ENCODE measurements at places on chromosomes 4 and X. TPM values are rescaled to one million over a fixed set of nuclear protein-coding genes. Genes with fewer than 3 reads are reported as not detected.

UNC5C gene
- total RNA-seq = 0.95 TPM

CFAP299 gene
- not detected for total RNA-seq

DNA sequence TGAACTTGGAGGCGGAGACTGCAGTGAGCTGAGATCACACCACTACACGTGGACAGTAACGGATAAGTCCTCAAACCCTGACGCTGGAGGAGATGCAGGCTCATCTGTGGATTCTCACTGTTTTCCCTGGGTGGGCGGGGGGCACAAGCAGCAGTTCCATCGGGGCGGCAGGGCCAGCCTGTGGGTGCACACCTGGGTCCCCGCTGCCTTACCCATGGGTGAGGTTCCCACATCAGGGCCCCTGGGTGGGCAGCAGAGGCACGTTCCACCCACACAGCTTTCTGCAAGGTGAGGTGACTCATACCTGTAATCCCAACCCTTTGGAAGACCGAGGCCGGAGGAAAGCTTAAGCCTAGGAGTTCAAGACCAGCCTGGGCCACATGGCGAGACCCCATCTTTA, 56.6 kb upstream of the MXD4 start:
- H3K27ac ChIP-seq = no peak overlapping the region
- no peaks in the 10 kb centered on the region for H3K36me3 ChIP-seq
- no peaks in the 10 kb centered on the region for H3K27me3 ChIP-seq
- no peak overlapping the region for H3K4me3 ChIP-seq
- DNase-seq = no peak
- no peaks in the 10 kb centered on the region for H3K4me1 ChIP-seq

SMC1A gene
- total RNA-seq = 35.4 TPM

DNA sequence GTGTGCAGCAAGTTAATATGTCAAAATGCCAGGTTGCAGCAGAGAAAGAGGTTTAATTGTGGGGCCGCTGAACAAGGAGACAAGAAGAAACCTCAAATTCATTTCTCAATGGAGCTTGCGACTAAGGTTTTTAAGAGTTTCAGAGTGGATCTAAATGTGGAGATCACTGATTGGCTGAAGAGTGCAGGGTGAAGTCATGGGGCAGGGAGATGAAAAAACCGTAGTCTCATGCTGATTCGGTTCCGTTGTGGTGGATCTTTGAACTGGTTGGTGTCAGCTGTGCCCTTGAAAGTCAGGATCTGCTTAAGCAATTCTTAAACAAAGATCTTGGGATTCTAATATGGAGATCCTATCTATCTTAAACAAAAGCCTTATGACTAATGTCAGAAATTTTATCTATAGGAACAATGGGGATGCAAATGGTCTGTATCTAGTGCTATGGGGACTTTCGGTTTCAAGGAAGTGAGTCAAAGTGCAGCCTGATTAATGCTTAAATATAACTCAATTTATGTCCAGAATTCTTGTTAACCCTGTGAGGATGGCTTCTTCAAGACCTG, 173.9 kb upstream of the CENPE start:
- no peak overlapping the region for H3K27ac ChIP-seq
- H3K36me3 ChIP-seq = no peaks in the 10 kb centered on the region
- no peak for DNase-seq
- no peaks in the 10 kb centered on the region for H3K4me1 ChIP-seq

NOX1 gene
- not detected for total RNA-seq

DNA sequence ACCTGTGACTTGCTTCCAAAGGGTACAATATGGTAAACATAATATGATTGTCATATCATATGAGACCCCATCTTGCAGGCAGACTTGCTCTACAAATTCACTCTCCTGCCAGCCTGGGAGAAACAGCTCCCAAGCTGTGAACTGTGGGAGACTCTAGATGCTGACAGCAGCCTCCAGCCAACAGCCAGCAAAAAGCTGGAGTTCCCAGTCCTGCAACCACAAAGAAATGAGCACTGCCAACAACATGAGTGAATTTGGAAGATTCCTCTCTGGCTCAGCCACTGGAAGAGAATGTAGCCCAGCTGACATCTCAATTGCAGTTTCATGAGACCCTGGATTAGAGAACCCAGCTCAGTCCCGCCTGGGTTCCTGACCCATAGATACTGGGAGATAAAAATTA, 145.4 kb downstream of the QDPR start:
- H3K36me3 ChIP-seq = no peaks in the 10 kb centered on the region
- no peak overlapping the region for H3K27ac ChIP-seq
- no peaks in the 10 kb centered on the region for H3K27me3 ChIP-seq
- DNase-seq = no peak

- no peaks in the 10 kb centered on the region for H3K36me3 ChIP-seq
- H3K27ac ChIP-seq = no peak overlapping the region
- no peak overlapping the region for H3K4me3 ChIP-seq
- no peaks in the 10 kb centered on the region for H3K27me3 ChIP-seq
- H3K4me1 ChIP-seq = no peaks in the 10 kb centered on the region
- DNase-seq = no peak
Measured at GRCh38 chr4:41573502-41574001, 35.6 kb downstream of the LIMCH1 start.

DNA sequence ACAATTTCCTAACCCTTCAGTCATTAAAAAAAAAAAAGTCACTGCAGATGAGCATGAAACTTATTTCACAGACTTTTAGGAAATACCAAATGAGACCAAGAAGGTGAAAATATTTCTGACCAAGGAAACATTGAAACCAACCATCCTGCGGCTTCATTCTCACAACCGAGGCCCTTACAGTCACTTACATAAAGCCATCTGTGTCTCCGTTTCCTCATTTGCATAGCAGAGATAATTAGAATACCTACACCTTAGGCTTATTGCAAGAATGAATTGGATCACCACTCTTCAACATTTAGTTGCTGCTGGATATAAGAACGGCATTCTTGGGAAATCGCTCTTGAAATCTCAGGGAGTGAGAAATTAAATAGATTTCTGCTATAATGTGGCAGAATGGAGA, 356.2 kb downstream of the HS3ST1 start:
- DNase-seq = no peak
- H3K27ac ChIP-seq = no peak overlapping the region
- H3K4me3 ChIP-seq = no peak overlapping the region

GRCh38 chrX:139804482-139804881, 96.5 kb upstream of the MCF2 start:
- no peaks in the 10 kb centered on the region for H3K27me3 ChIP-seq
- H3K36me3 ChIP-seq = peaks cover 21% of the 10 kb centered on the region
- no peaks in the 10 kb centered on the region for H3K4me1 ChIP-seq
- no peak for DNase-seq
